Activated CD4-positive, alpha-beta memory T cell treated with anti-CD3 and anti-CD28 coated beads, Interleukin-2, amount 10 ng/mL, durations not matched to agents 7 days and 5 days (primary cell): ENCODE measurements at places on chromosomes 11 and 22. TPM values are rescaled to one million over a fixed set of nuclear protein-coding genes. Genes with fewer than 3 reads are reported as not detected.

The OR10D3 gene
- not detected for total RNA-seq

The ESAM gene
- 1.0 TPM for total RNA-seq

- no peak for DNase-seq
Observed at GRCh38 chr11:10993186-10993585, 135.3 kb upstream of the ZBED5 start.

DNA sequence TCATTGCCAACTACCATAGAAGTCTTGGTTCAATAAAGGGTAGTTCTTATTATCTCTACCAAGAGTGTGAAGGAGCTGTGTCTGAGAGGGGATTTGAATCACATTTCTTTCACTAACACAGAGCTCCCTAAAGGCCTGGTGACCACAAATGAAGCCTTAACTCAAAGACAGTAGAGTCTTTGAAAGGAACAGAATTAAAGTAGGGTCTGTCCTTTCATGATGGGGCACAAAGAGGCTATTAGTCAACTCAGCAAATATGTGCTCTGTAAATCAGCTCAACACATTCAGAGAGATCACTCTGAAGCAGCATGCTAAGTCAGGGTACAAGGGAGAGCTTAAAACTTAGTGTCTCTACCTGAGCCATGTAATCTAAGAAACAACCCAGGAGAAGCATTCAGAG lies 212.4 kb upstream of the SYN3 start:
- no peak for DNase-seq
